ENCODE measurements at places on chromosomes 11 and 22. TPM values are rescaled to one million over a fixed set of nuclear protein-coding genes. Genes with fewer than 3 reads are reported as not detected.
A peak's percentile ranks its signal among the peaks of the same experiment; 100 is the strongest.

- DNase-seq, result no peak
Measured at GRCh38 chr11:3989276-3989920, 105.2 kb upstream of the RRM1 start.

- DNase-seq, result no peak
Measured at GRCh38 chr11:12503039-12503484, 125.7 kb downstream of the PARVA start.

DNA sequence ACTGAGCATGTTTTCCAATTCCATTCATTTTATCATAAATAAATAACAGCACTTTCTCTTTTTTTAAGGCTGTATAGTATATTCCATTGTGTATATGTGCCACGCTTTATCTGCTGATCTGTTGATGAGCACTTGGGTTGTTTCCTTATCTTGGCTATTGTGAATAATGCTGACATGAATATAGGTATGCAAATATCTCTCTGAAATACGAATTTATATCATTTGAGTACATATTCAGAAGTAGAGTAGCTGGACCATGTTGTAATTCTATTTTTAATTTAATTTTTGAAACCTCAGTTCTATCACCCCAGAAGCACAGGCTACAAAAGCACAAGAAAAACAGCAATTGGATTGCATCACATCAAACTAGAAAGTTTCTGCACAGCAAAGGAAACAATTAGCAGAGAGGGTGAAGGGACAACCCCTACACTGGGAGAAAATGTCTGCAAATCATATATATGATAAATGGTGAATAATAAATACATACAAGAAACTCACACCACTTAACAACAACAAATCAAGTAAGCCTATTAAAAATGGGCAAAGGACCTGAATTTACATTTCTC is 43.4 kb downstream of the XKR3 start:
- no peak for DNase-seq

DNA sequence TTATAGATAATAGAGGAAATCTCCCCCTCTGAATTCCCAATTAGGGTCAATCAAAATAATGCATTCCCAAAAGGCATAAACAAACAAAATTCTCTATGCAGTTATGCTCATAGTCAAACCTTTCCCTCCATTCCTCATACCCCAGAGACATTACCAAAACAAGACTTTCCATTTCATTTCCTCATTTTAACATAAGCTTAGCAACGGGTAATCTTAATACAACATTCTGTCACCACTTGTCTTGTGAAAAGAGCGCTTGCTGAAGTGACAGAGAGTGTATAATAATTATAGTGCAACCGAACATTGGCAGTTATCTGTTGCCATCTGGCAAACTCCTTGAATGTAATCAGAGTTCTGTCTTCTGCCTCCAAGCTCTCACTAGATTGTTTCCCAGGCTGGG is 1.2 kb upstream of the SLN start:
- DNase-seq, result no peak

DNA sequence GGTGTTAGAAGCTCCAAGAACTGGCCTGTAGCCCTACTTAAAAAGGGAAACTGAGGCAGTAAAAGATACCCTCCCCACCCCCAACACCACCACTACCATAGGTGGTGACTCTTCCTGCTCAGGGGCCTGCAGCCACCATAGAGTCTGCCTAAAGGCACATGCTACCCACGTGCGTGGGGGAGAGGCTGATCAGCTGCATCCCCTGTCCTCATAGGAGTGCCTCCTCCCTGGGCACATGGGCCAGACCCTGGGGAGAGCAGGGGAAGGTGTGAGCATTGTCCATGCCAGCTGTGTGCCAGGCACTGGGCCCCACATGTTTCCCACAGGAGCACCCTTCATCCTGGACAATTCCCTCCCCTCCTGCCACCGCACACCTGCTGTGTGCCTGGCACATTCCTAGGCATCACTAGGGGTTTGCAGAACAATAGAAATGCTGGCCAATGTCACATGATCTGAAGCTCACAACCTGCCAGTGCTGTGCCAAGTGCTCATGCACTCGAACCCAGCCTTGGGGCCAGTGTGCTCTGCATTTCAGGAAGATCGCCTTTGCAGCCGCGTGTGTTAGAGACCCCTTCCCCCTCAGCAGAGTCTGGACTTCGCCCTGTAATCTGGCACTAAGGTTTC is 41.7 kb upstream of the GCAT start:
- DNase-seq, result no peak

DNA sequence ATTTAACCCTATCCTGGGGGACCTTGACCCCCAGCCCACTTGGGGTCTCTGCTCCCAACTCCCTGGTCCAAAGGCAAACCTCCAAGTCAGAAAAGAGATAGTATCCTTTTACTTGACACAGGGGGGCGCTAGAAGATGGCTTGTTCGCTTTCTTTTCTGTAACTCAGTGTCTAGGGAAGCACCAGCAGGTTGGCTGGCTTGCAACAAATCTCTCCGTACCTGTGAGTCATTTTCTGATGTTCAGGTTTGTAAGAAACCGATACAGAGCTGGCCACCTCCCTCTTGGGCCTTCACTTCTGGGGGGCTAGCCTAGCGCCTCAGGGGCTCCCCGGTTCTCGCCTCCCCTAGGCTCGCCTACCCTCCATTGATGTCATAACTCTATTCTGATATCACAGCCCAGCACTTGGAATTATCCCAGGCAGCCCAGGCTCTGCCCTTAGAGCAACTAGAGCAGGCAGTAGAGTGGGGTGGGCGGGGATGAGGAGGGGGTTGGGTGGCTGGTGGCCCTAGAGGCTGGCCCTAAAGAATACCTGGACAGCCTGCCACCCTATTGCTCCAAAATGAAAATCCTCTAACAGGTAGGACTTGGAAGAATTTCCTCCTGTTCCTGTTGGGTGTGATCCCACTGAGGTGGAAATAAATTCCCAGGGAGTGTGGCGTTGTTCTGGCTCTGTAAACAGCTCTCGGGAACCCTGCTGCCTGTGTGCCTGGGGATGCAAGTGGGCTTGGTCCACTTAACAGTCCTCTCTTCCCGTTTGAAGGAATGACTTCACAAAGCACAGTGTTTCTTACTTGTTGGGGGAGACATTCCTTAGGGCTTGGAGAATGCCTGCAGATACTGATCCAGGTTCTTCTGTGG is 69.4 kb downstream of the OSBP2 start:
- DNase-seq, result no peak

DNA sequence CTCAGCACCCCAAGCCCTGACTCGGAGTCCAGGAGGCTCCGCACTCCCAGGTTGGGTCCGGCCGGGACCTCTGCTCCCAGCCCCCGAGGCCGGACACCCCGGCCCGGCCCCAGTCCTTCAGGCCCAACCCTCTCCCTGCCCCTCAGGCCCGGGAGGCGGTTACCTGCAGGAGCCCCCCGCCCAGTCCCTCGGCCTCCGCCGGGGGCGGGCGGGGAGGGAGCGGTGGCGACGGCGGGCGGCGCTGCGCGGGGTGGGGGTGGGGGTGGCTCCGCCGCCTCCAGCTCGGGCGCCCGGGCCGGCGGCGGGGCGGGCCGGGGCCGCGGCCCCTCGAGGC is 310 bp downstream of the TCF20 start:
- DNase-seq, result no peak

- DNase-seq, result no peak
Measured at GRCh38 chr22:29609139-29609538, 5.7 kb downstream of the NF2 start.

DNA sequence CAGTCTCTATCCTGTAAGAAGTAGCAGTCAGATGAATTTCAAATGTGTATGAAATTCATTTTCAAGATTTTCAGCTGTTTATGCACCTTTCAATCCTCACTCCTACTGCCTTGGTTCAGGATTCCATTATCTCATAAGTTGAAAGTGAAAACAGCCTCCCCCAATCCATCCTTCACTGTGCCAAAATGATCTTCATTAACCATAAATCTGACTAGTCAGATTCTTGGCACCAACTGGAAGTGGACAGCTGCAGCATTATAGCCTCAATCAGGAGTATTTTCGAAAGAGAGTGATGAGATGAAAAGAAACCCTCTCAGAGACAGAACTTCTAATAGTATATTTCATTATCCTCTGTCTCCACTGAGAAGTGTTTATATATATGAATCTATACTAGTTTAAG is 365.3 kb upstream of the PDGFD start:
- DNase-seq, result no peak

DNA sequence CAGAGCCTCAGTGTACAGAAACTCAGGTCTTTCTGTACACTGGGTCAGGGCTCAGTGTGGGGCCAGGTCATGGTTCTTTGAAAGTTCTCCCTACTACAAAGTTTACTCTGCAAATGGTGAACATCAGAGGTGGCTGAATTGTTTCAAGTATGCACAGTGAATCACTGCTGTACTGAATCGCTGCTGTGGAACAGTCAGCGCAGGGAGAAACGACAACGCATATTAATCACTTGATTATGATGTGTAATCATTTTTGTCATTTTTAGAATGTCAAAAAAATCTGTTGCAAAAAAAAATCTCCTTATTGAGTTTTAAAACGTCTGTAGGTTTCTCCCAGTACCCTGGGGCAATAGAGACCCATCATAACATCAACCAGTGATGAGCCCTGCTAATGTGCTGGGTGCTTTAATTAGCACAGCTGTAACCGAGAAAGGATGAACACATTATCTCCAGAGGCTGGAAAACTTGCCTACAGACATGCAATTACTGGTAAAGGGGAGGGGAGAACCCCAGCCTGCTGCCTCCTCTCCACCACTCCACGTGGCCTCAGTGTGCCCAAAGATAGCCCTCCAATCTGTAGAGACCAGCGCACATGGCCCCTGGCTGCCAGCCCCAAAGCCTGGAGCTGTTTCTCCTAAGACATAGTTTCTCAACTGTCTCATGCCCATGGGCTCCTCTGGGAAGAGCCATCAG is 12.8 kb downstream of the ARRB1 start:
- no peak for DNase-seq

DNA sequence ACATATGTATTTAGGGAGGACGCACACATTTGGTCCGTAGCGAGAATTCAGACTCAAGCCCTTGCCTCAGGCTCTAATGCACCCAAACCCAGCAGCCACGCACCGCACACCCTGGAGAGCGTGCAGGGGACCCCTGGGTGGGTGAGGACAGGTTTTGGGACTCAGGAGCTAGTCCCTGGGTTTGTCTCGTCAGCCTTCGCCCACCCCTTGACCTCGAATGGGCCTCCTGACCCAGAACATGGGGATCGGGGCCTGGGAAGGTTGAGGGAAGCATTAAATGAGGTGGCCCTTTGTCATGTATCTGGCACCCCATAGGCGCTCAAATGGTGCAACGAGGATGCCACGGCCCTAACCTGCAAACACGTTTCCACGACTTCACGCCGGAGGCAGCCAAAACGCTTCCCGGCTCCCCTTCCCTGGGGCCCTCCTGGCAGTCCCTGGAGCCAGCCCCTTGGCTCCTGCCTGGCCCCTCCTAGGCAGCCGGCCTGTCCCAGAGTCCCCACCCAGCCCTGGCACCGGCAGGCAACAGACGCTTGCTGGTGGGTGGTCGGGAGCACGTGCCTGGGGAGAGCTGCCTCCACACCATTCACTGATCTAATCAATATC is 5.5 kb upstream of the LINC01488 start:
- DNase-seq, result no peak

GRCh38 chr11:7600205-7600775 is 73.0 kb downstream of the CYB5R2 start:
- no peak for DNase-seq

DNA sequence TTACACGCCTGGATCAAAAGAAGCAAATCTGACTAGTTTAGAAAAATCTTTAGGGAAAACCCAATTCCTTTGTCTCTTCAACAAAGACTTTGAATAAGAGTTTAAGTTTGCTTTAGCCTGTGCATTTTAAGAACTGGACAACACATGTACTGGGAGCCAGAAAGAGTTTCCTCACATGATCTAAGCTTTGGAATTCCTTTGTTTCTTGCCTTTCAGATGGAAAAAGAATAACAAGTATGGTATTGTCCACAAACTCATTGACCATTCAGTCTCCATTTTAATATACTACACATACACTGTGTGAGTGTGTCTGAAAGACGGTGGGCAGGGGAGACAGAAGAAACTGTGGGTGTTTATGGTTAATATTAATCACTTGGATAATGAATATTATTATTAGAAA is 205.6 kb downstream of the MAML2 start:
- DNase-seq, result no peak

DNA sequence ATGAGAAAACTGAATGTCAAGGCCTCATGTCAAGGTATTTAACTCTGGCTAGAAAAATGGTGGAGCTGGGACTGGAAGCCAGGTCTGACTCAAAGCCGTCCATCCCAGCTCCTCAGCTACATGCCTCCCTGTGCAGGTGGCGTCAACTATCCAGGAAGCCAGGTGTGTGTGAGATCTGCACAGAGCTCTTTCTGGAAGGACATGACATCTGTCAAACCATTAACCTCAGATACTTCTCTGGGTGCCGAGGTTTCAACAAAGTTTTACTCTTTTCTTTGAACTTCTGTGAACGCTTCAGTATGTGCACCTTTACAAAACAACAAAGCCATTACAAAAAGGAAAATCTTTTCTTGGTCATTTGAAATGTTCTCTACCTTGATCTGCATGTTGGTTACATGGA is 7.0 kb upstream of the CASTOR1 start:
- DNase-seq, result no peak

DNA sequence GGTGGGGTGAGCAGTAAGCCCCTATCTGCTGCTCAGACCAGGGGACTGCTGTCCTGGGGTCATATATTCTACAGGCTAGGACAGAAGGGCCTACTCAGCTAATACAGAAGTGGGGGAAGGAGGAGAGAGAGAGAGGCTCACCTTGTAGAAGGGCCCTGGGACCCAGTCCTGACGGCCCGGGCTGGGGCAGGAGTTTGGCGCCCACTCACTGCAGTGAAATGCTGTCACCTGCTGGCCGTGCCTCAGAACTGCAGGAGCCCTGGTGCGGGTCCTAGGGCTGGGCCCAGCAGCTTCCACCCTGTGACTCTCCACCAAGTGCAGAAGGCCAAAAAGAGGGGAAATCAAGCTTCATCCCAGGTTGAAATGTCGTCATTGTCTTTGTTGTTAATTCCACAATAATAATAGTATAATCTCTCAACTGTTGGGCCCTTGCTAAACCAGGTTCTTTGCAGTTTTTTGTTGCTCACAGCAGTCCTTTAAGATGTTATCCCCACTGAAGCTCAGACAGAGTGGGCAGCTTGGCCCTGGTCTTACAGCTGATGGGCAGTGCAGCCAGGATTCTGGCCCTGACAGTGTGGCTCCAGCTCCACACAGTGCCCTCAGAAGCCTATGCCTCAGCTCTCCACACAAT is 29.6 kb downstream of the TRIM29 start:
- DNase-seq, result no peak

GRCh38 chr11:4039011-4039410 is 55.6 kb upstream of the RRM1 start:
- no peak for DNase-seq

DNA sequence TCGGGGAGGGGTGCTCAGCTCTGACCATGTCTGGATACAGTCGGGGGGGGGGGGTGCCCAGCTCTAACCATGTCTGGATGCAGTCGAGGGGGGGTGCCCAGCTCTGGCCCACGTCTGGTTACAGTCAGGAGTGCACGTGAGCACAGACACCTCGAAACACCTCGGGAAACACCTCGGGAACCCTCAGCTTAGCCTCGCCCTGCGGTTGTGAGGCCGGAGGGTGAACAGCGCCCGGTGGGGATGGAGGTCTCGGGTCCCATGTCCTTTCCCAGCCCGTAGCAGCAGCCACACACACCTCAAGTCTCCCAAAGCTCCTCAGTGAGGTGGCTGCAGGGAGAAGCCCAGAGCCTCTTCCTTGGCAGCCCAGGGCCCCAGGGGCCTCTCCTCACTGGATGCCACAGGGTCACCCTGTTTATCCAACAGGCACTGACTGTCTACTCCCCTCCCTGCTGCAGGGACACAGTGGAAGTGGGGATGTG is 2.1 kb downstream of the SIGIRR start:
- DNase-seq, result peak; percentile 55

RFPL3 gene
- not detected for total RNA-seq

MYEOV gene
- total RNA-seq, result not detected

CHADL gene
- total RNA-seq, result 0.45 TPM

MEI1 gene
- 82.7 TPM for total RNA-seq

NCAM1 gene
- total RNA-seq, result 54.2 TPM

C22orf42 gene
- not detected for total RNA-seq

Data from natural killer cell treated with Interleukin-12 subunit alpha and Interleukin-12 subunit beta and Interleukin-15 and Interleukin-18, amount 100 ng/mL, for 72 hours (primary cell).